ENCODE measurements at places on chromosomes 6 and 20. TPM values are rescaled to one million over a fixed set of nuclear protein-coding genes. Genes with fewer than 3 reads are reported as not detected.

The KCNS1 gene
- 1.9 TPM for total RNA-seq

The TPX2 gene
- 125 TPM for total RNA-seq

GRCh38 chr20:25081065-25081729, 744 bp downstream of the VSX1 start:
- no peak for DNase-seq

DNA sequence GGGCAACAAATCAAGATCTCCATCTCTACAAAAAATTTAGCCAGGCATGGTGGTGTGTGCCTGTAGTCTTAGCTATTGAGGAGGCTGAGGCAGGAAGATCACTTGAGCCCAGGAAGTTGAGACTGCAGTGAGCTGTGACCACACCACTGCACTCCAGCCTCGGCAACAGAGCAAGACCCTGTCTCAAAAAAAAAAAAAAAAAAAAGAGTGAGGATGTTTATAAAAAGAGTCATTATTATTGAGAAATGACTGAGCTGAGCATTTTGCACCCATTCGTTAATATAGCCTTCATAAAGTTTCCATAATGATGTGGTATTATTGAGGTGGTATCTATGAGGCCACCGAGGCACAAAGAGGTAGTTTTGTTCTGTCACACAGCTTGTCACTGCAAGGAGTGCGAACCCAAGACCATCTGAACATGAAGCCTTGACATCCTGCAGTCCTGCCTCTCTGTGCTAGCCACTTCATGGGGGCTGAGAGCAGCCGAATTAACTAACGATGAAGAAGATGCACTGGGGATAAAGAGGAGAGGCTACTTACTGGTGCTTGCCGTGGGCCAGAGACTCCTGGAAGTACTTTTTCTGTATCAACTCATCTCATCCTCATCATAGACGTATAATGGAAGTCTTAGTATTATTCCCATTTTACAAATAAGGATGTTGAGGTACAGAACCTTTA, 175.5 kb downstream of the BCAS1 start:
- no peak for DNase-seq

- no peak for DNase-seq
Observed at GRCh38 chr6:149081281-149081680, 236.2 kb upstream of the TAB2 start.
